ENCODE measurements at places on chromosomes 1 and 21.

DNA sequence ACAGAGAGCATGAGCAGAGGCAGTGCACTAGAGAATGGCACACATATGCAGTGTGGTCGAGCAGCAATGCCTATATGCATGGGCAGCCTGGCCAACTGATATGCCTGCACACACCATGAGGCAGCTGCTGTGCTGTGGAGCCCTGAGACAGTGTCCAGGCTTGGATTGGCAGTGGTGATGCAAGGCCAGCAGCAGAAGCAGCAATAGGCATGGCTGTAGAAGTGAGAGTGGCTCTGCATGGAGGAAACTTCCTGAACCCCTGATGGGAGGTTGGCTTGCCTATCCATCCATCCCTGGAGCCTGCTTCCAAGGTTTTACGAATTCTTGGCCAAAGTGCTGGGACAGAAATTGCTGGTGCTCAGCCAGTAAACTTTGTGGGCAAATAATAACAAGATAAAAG is 89.7 kb downstream of the DIRAS3 start:
- DNase-seq, result no peak

- DNase-seq, result no peak
Measured at GRCh38 chr21:40208948-40209345, 341.7 kb downstream of the PCP4 start.

DNA sequence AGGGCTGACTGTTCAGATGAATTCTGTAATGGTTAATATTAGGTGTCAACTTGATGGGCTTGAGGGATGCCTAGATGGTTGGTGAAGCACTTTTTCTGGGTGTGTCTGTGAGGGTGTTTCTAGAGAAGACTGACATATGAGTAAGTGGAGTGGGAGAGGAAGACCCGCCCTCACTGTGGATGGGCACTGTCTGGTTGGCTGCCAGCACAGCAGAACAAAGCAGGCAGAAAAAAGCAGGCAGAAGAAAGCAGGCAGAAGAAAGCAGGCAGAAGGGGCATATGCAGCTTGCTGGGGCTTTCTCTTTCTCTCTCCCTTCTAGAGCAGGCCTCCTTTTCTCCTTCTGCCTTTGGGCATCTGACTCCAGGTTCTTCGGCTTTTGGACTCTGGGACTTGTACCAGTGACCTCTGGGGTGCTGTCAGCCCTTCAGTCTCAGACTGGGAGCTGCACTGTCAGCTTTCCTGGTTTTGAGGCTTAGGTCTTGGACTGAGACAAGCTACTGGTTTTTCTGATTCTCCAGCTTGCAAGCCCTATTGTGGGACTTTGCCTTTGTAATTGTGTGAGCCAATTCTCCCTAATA is 42.9 kb upstream of the CD2 start:
- DNase-seq, result no peak

- DNase-seq, result no peak
Measured at GRCh38 chr21:34092262-34092921, 19.0 kb downstream of the MRPS6 start.

DNA sequence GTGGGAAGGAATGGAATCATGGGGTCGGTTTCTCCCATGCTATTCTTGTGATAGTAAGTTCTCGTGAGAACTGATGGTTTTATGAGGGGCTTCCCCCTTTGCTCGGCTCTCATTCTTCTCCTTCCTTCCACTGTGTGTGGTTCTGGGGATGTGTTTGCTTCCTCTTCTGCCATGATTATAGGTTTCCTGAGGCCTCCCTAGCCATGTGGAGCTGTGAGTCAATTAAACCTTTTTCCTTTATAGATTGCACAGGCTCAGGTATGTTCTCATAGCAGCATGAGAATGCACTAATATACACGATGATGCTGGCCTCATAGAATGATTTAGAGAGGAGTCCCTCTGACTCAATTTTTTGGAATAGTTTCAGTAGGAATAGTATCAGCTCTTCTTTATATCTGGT is 195.4 kb upstream of the IVNS1ABP start:
- no peak for DNase-seq

DNA sequence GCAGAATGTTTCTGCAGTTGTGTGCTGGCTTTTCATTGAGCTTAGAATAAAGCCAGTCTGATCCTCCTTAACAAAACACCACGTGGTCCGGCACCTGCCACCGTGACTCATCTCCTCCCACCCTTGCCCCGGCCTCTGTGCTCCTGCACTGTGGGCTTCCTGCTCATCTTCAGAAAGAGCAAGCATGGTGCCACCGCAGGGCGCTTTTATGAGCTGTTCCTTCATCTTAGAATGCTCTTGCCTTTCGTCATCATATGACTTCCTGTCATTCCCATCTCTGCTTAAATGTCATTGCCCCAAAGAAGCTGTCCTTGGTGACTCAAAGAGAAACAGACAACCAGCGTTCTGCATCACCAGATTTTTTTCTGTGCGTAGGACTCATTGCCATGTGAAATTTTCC is 117.8 kb downstream of the HHAT start:
- DNase-seq, result no peak

DNA sequence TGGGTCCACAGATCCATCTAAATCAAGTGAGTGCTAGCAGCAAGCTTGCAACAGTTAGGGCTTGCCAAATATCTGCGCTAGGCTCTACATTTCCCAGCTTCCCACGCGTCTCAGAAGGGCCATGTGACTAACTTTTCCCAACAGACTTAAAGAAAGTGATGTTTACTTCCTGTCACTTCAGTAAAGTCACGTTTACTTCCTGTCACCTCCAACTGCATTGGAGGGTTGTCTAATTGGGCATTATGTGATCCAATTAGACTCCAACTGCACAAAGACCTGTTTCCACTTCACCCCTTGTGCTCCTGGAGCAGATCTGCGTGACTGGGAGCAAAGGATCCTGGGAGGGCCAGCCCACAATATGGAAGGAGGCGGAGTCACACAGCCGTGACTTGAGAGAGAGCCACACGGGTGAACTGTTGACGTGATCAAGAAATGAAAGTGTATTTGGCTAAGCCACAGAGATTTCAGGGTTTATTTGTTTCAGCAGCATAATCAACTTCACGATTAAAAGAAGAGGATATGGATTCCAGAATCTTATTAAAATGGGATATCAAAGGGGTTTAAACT is 77.7 kb downstream of the CYYR1 start:
- DNase-seq, result no peak

GRCh38 chr1:81114191-81114590 is 686.5 kb upstream of the ADGRL2 start:
- DNase-seq, result no peak

DNA sequence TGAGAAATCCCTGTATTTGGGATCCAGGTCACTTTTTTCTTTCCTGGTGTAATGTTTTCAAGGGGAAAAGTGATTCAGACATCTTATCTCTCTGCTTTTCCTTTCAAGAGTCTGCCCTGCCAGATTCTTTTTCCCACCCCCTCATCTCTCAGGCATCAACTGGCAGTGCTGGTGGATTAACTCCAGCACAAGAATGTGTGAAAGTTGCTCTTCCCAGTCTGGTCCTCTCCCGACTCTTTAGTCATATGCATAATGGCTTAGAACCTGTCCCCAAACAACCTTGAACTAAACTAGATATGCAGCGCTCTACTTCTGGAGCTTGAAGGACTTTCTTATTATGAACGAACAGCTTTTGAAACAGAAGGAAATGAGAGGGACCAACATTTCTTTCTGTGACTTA is 88.5 kb downstream of the SLC44A5 start:
- DNase-seq, result no peak

DNA sequence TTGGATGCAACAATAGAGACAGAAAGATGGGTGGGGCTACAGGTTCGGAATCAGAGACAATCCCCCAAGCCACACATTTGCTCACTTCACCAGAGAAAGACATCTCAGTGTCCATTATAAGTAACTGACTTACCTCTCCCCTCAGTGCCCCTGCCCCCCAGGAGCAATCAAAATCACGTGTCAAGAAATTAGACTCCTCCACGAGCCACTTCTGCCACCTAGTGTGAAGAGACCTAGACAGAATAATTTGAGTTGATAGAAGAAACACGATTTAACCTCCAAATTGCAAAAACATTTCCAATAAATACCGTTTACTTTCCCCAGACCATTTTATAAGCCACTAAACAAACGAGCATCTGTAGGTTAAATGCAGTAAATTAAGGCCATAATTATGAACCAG is 123.2 kb downstream of the SLC30A10 start:
- peak; percentile 34 for DNase-seq

DNA sequence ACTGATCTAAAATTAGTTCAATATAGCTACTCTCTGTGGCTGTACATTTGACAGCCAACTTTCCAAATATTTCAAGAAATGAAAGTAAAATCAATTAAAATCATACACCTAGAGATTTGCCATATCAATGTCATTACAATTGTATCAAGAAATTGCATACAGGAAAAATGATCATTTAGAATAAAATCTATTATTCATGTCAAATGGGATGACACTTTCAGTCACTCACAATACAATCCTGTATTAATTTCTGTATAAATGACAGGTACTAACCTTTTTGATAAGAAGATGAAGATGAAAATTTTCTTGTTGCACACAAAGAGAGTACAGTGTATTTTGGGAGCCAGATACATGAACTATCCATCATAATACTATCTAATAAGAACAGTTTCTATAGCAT is 1588.9 kb upstream of the PRMT6 start:
- no peak for DNase-seq

- peak; percentile 20 for DNase-seq
Measured at GRCh38 chr1:77282866-77283539, 1.2 kb downstream of the AK5 start.

DNA sequence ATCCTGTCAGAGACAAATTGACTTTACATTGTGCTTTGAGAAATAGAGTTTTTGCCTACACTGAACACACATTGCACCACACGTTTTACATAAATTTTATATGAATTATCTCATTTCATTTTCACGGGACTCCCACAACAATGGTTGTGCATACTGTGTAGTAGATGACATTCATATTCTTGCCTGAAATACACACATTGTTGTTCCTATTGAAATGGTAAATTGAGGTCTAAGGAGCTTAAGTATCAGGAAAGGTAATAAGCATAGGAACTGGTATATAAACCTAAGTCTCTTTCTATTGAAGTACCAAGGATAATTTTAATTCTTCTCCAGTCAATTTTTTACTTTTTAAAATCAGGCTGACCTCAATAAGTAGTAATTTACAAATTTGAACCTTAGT is 473.7 kb upstream of the DEPDC1 start:
- no peak for DNase-seq

GRCh38 chr1:234505769-234506102 is 26.8 kb upstream of the TARBP1 start:
- no peak for DNase-seq

DNA sequence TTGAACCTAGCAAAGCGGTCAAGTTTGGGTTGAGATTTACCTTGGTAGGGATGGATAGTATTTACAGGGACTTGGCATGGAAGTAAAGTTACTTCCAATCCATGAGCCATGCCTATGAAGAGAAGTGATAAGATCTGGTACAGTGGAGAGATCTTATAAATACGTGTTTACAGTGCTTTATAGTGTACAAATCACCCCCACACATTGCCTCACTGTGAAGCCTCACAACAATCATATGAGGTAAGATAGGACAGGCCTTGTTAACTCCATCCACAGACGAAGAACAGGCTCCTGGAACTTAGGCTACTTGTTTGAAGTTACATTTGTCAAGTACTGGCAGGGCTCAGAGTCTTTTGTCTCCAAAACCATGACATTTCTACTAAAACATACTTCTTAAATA is 159.8 kb downstream of the PLPPR4 start:
- DNase-seq, result no peak

DNA sequence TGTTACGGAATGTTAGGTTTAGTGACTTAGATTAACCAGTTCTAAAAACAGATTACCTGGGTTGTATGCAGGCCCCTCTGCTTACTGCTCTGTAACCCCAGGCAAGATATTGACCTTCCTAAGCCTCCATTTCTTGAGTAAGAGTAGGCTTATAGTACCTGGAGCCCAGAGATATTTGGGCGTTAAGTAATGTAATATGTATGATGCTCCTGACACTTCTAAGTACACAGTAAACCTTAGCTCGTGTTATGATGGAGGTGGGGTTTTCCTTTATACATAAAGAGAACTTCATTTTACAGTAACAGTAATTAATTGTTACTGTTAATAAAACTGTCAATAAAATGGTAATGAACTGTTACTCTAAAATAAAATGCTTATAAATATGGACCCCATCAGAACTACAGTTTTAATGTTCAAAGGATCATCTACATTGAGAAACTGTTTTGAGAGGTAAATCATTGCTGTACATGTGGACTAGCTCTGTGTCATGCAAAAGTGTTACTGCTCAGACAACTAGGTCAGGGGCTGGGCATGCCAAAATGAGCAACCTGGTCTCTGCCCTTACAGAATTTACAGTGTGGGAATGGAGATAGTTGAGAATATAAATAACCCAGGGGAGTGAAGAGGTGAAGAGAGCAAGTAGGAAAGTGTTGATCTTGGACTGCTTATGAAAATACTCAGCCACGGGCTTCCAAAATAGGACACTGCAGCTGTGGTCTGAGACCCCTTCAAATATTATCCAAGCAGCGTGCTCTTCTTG is 26.6 kb downstream of the LRRC8C start:
- DNase-seq, result no peak

DNA sequence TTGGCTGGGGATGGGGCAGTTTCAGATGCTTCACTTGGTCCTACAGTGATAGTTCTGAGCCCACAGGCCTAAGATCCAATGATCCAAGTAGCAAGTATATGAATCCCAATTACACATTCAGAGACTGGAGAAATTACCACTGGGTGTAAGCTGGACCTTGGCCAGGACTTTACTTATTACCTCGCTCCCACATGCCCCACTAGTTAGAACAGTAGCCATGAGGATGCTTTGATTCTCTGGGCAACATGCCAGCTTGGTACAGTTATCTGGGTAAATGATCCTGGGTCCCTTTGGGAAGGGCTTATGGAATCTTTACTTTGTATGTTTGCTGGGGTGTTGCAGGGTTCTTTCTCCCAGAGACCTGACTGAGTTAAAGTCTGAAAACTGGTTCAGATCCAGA is 5.0 kb upstream of the FCAMR start:
- no peak for DNase-seq

DNA sequence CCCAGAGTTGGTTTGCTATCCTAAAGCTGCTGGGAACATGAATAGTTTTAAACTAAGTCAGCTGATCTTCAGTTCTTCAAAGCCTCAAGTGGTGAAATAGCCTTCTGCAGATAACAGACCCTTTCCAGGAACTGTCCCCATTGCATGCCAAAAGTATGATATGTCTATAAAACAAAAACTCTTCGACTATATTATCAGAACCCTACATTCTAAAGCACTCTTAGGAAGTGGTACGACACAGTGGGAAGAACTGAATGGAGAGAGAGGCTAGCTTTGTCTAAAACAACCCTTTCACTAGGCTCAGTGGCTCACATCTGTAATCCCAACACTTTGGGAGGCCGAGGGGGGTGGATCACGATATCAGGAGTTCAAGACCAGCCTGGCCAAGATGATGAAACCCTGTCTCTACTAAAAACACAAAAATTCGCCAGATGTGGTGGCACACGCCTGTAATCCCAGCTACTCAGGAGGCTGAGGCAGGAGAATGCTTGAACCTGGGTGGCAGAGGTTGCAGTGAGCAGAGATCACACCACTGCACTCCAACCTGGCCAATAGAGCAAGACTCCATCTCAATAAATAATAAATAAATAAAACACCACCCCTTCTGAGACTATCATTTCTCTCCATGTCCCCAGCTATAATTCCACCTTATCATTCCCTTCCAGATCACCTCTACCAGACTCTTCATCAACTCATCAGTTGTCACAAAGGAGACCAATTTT is 2.2 kb upstream of the FRRS1 start:
- DNase-seq, result no peak
